ENCODE measurements at places on chromosomes 11 and 22. TPM values are rescaled to one million over a fixed set of nuclear protein-coding genes. Genes with fewer than 3 reads are reported as not detected.

Gene DDB1
- total RNA-seq, result 275 TPM

Gene GSC2
- total RNA-seq, result 0.48 TPM

Gene SCGB2A2
- not detected for total RNA-seq

Gene AGBL2
- 5.3 TPM for total RNA-seq

Gene GP1BB
- total RNA-seq, result not detected

Gene KCNQ1OT1
- total RNA-seq, result 1.2 TPM

Gene HEPHL1
- total RNA-seq, result 0.19 TPM

Gene MUC5AC
- total RNA-seq, result not detected

DNA sequence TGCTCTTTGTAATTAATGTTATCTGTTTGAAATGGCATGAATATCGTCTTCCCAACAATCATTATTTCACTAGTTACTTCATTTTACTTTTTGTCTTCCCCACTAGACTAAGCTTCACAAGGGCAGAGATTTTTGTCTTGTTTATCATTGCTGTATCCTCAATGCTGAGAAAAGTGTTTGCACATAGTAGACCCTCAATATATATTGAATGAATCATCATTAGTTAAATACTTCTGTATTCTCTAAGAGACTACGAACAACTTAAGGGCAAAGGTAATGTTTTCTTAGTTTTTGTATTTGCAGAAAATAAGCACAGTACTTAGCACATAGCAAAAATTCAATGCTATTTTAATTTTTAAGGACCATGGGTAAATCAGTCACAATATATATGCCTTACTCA is 95.9 kb downstream of the CCDC73 start:
- DNase-seq, result no peak

- DNase-seq, result no peak
Observed at GRCh38 chr22:39184586-39185577, 32.4 kb upstream of the CBX7 start.

DNA sequence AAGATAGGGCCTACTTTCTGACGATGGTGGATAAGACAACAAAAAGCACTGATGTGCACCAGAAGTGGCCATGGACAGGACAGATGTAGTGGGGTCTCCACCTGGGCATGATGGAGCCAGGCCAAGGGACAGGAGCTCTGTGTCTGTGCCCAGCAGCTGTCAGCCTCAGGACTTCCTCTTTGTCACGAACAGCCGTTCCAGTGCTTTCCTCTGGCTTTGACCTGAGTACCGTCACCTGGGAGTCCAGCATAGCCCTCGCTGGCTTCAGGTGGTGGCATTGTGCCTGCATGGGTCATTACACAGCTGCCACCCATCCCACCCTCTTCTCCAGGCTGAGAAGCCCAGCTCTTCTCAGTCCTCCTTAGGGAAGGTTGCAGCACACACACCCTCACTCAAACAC is 137.8 kb downstream of the GRIK4 start:
- DNase-seq, result no peak

DNA sequence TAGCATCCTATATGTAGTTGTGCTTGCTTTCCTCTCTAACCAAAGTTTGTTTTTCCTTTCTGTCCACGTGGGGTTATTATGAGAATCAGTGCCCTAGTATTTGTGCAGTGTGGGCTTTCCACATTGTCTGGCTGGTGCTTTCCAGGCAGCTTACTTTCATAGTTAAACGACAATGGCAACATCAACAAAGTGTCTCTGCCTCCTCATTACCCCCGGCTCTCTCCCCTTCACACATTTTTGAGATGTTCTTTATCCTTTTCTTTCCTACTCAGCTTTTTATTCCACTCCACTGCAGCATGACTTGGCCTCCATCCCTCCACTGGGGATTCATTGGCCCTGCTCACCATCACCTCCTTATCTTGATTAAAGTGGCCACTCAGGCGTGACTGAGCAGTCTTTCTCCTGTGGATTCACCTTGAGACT is 19.1 kb downstream of the SPECC1L start:
- no peak for DNase-seq

DNA sequence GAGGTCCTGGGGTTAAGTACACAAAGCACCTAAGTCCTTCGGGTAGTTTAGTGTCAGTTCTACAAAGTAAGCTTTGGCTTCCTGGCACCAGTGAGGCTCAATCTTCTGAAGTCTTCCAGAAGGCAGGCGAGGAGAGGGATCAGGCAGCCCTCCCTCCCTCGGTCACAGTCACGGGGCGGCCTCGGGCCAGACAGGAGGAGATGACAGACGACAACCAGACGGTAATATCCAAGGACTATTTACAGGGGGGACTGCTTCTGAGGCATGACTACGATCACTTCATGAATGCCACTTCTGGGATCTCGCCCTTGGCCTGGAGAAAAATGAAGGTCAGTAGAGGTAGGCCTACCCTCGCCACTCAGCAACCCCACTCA is 383 bp upstream of the TMEM223 start:
- DNase-seq, result peak; percentile 51

GRCh38 chr22:25536589-25536988 is 27.9 kb upstream of the GRK3 start:
- no peak for DNase-seq

DNA sequence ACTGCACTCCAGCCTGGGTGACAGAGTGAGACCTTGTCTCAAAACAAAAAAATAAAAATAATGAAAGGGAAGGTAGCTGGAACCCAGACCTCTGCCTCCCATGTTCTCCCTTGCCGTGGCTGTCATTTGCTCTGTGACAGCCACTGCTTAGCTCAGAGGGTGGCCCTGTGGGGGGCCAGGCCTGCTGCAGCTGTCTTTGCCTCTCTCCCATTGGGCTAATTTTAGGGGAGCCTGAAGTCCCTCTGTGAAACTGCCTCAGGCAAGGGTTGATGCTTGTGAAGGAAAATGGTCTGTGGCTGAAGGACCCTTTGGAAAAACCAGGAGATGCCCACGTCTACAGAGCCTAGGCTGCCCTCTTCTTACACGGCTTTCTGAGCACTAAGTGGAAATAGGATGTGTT is 42.9 kb downstream of the C11orf91 start:
- no peak for DNase-seq

- no peak for DNase-seq
Observed at GRCh38 chr11:2273771-2274170, 3.4 kb upstream of the ASCL2 start.

- no peak for DNase-seq
Observed at GRCh38 chr11:11117730-11118129, 235.3 kb downstream of the CSNK2A3 start.

GRCh38 chr11:120318906-120319305 is 6.2 kb upstream of the TLCD5 start:
- DNase-seq, result no peak

DNA sequence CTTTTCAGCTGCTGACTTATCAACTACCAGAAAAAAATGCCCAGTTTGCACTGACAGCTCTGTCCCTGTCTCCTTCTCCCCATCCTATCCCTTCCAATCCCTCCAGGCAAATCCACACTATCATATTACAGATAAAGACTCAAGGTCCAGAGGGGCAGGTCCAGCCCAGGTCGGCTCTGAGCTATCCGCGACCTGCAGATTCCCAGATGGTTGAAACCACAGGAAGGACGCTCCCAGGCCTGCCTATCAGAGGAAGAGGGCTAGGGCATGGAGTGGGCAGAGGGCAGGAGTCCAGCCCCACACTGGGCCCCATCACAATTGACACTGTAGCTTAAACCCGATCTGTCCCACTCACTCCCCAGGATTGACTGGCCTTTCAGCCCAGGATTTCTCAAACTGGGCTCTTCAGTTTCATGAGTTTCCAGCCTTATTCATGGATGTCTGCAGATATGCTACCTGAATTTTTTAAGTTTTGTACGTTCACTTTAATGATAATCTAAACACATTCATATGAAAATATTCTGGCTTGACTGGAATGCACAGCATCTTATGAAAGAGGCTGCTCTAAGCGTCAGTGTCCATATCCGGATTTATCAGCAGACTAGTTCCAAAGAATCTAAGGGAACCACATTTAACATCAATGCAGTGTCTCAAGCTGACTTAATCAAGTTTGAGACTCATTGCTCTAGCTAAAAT is 16.4 kb upstream of the FCHSD2 start:
- no peak for DNase-seq

DNA sequence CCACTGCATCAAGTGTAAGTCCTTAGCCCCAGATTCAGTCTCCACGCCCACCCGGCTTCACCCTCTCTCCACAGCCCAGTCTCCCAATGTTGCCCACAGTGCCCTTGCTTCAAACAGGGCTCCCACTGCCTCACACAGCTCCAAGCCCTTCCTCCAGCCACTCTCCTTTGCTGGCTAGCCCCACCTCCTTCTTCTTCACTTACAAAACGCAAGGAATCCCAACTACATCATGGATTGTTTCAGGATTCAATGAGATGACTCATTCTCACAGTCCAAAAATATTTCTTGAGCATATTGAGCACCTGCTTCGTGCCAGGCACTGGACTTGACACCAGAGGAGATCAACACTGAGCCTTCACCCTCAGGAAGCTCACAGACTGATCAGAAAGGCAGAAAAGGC is 533.5 kb downstream of the BUD13 start:
- no peak for DNase-seq

DNA sequence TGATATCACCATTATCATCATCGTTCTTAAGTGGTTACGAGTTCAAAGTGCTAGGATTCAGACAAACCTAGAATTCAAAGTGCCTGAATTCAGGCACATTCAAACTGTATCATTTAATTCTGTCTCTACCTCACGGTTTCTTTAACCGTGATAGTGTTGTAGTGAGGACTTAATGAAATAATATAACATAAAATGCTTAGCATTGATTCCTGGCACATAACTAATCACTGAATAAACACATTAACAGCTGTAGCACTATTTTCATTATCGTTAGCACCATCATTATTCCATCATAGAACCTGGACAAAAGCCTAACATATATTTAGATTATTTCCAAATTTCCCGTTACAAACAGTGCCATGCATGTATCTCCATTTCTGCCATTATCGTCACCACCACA is 102.0 kb downstream of the WNT11 start:
- DNase-seq, result no peak

- DNase-seq, result no peak
Observed at GRCh38 chr11:115581871-115582639, 77.8 kb upstream of the CADM1 start.

DNA sequence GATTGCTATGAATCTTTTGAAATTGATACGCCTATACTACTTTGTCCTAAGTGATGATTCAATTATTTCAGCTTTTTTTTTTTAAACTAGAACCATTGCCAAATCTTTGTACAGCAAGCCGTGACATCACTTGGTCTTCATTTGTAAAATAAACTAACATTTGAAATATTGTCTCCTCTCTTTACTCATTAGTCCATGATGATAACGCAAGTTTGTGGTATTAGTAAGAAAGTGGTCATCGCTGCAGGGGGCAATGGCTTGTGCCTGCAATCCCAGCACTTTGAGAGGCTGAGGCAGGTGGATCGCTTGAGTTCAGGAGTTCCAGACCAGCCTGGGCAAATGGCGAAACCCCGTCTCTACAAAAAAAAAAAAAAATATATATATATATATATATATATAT is 12.9 kb upstream of the ARHGAP42 start:
- DNase-seq, result no peak

DNA sequence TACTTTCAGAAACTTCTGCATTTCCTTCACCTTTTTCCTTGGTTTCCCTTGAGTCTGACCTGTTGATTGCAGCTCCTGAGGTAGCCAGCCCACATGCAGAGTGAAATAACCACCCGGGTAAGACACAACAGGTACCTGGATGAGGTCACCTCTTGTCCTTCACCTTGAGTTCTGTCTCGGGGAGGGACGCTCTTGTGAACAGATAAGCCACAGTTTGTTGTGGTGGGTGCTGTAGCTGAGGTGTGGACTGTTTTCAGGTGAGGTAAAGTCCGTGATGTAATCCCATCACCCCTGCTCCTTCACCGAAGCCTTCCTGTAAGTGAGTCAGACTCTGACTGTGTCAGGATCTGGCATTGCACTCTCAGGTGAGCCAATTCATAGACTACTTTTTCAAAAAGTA is 183.1 kb downstream of the NAV2 start:
- no peak for DNase-seq

- DNase-seq, result no peak
Observed at GRCh38 chr11:123674297-123674696, 19.9 kb upstream of the SCN3B start.

GRCh38 chr22:39292561-39293074 is 26.8 kb downstream of the RPL3 start:
- DNase-seq, result peak; percentile 62

- no peak for DNase-seq
Observed at GRCh38 chr11:59558270-59558643, 46.9 kb downstream of the OR4D9 start.

GRCh38 chr22:50656122-50657070 is 16.2 kb upstream of the SHANK3 start:
- no peak for DNase-seq

DNA sequence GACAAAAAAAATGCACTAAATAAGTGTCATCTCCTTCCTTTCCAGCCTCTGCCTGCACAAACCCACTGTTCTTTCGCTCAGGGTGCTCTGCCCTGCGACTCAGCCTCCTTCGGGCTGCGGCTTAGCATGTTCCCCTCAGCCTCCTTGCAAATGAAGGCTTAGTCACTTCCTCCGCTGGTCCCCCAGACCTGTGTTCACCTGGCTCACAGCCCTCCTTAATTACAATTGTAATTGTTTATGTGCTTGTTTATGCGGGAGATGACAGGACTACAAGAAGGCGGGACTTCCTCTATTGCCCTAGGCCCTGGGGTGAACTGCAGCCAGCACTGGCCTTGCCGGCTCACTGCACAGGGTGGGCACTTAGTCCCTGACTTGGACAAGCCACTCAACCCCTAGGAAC is 303.6 kb downstream of the KIRREL3 start:
- no peak for DNase-seq

DNA sequence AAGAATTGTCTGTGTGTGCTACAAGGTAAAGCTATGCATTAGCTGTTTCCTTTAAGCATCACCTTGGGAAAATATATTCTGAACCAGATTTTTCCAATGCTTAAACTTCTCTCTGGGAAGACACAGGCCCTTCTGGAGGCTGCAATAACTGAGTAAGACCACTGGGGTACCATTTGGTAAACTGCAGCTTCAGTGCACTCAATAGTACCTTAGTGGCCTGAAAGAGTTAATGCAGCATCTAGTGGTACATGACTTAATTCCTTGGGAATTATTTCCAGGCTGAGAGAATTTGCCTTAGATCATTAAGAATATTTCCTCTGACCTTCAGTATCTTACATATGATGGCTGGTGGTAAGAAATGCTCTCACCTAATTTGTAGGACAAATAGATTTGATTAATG is 727.4 kb downstream of the DLG2 start:
- DNase-seq, result no peak

All from H1 (cell line).